KBM-7 (cell line): ENCODE measurements at places on chromosomes 4 and X.
A peak's percentile ranks its signal among the peaks of the same experiment; 100 is the strongest.

DNA sequence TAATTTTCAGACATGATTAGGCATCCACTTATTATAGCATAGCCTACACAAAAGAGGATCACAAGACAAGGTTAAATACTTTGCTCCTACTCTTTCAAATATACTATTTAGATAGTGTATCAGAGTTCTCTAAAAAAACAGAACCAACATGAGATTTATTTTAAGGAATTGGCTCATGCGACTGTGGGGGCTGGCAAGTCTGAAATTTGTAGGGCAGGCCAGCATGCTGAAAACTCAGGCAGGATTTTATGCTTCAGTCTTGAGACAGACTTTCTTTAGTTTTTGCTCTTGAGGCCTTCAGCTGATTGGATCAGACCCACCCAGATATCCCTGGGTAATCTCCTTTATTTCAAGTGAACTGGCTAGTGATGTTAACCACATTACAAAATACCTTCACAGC lies 169.5 kb downstream of the MAML3 start:
- no peak for DNase-seq

GRCh38 chrX:20116087-20116576 lies 575 bp downstream of the MAP7D2 start:
- no peak for DNase-seq

DNA sequence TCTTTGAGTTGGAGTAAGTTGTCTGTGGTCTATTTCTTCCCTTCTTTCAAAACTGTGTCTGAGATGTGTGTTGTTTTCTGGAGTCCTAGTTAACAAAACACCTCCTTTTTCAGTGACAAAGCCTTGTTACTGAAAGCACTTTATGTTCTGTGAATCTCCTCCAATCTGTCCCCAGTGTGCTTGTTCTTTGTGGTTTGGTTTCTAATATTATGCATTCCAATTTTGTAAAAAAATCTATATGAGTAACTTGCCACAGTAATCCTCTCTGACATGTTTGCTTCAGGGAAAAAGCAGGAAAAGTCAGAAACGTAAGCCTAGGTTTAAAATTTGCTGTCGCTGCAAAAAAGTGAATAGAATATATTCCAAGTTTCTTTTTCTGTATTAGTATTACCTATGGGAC lies 12.4 kb downstream of the PRRG1 start:
- no peak for DNase-seq

GRCh38 chr4:182385897-182386296 lies 142.7 kb downstream of the TENM3 start:
- DNase-seq, result no peak

- DNase-seq, result no peak
Observed at GRCh38 chr4:33959519-33959918, 2284.8 kb downstream of the ARAP2 start.

- DNase-seq, result peak; percentile 66
Observed at GRCh38 chr4:87853108-87853507, 20.3 kb downstream of the MEPE start.

DNA sequence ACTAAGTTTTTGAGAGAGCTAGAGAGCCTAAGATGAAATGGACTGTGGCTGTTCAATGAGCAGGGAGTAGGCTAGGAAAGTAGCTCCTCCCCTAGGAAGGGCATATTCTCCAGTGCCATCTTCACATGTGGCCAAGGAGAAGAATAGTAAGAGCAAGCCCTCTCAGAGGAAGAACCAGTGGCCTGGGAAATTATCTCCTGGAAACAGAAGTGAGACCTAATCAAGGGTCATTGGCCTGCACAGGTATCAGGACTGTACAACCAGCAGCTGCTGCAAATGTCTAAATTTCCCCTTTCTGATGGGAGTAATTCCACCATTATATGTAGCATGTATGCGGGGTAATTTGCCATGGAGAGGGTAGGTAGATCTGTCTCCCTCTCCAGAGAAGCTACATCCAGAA lies 334.8 kb upstream of the RASGEF1B start:
- DNase-seq, result no peak

GRCh38 chr4:137310593-137311490 lies 221.5 kb downstream of the PCDH18 start:
- no peak for DNase-seq

DNA sequence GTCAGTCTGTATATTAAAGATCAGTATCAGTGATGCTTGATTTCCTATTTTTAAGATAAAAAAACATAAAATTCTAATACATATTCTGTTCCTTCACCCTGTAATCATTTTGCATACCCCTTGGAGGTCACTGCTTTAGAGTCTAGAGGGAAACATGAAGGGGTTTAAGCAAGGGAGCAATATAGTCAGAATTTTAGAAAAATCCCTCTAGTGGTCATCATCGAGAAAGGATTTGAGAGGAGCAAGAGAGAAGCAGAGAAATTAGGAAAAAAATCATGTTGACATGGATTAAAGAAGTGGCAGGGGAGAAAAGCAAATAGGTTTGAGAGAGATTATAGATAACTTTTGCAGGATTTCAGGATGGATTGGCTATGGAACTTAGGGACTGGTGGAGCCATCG lies 11.1 kb downstream of the APEX2 start:
- peak; percentile 42 for DNase-seq

GRCh38 chr4:128818442-128818841 lies 8.9 kb downstream of the JADE1 start:
- DNase-seq, result no peak

GRCh38 chr4:89434364-89434988 lies 126.9 kb upstream of the GPRIN3 start:
- peak; percentile 47 for DNase-seq

DNA sequence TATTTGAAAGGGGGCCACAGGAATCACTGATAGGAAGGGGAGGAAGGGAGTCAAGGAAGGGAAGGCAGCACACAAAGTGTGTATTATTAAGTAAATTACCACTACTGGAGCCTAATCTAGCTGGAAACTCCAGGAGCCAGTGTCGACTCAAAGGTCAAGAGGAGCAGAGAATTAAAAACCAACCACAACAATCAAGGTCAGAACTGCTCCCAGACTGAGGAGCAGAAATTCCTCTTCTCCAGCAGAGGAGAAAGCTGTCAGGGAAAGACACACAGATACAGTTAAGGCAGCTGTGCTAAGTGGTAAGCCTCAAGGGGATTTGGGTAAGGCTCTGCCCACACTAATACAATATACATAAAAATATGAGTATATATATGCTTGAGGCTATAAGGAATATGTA lies 87.5 kb upstream of the PTPN13 start:
- no peak for DNase-seq

GRCh38 chr4:824461-825062 lies 1.4 kb downstream of the CPLX1 start:
- no peak for DNase-seq

GRCh38 chr4:105470766-105471165 lies 3.1 kb downstream of the PPA2 start:
- DNase-seq, result no peak

- peak; percentile 56 for DNase-seq
Observed at GRCh38 chrX:44874420-44875184, 1.6 kb downstream of the KDM6A start.

- DNase-seq, result no peak
Observed at GRCh38 chr4:57492251-57492878, 382.2 kb upstream of the IGFBP7 start.

GRCh38 chr4:175824076-175824475 lies 12.0 kb upstream of the GPM6A start:
- DNase-seq, result no peak

DNA sequence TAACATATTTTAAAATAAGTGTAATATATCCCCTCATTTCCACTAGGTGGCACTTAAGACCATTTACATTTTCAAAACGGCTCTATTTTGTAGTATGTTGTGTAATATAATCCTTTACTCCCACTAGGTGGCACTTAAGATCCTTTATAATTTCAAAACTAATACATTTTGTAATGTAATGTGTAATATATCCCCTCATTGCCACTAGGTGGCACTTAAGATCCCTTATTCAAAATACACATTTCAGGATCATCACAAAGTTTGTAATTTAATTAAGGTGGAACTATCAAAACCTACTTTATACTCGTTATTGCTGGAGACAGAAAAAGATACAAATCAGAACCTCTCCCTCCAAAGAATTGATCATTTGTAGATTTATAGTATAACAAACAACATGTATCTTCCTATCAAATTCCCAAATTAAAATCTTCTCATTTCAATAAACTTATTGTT lies 132.5 kb downstream of the ARHGAP6 start:
- DNase-seq, result peak; percentile 82

DNA sequence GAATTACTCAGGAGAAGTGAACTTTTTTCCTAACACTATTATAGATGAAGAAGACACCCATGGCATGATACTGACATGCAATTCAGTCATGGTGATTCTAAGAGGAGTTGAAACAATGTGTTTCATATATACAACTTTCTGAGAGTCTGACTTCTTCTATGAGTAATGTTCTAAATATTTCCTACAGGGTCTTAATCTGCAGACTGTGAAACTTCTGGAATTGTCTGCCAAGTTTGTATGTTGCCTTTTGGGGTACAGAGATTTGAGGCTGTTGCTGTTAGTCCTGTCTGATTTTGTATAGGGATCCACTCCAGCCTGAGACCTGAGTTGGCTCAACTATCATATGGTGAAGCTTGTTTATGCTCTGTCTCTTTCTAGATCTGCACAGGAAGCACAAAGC lies 160.6 kb upstream of the GATB start:
- no peak for DNase-seq
